ENCODE measurements at places on chromosomes 12 and 14.

DNA sequence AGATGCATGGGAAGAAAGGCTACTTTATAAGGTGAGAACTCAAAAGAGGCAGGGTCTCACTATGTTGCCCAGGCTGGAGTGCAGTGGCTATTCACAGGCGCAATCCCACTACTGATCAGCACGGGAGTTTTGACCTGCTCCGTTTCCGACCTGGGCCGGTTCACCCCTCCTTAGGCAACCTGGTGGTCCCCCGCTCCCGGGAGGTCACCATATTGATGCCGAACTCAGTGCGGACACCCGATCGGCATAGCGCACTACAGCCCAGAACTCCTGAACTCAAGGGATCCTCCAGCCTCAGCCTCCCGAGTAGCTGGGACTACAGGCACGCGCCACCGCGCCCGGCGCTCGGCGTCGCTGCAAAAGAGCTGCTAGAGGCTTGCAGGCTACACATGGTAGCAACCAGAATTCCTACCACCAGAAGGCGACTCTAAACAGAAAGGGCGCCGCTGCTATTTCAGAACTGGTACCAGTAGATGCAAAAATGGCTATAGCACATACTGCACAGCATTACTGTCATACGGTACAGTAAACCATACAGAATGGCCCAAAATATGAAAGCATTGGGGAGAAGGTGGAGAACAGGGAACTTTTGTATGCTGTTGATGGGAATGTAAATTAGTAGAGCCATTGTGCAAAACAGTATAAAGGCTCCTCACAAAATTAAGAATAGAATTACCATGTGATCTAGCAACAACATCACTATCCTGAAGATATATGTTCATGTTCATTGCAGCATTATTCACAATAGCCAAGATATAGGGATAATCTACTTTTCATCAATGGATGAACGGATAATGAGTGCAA, 1.2 kb upstream of the NEMF start:
- DNase-seq = peak; percentile 72

- no peak for DNase-seq
Measured at GRCh38 chr12:92551853-92552397, 150.9 kb upstream of the PLEKHG7 start.

DNA sequence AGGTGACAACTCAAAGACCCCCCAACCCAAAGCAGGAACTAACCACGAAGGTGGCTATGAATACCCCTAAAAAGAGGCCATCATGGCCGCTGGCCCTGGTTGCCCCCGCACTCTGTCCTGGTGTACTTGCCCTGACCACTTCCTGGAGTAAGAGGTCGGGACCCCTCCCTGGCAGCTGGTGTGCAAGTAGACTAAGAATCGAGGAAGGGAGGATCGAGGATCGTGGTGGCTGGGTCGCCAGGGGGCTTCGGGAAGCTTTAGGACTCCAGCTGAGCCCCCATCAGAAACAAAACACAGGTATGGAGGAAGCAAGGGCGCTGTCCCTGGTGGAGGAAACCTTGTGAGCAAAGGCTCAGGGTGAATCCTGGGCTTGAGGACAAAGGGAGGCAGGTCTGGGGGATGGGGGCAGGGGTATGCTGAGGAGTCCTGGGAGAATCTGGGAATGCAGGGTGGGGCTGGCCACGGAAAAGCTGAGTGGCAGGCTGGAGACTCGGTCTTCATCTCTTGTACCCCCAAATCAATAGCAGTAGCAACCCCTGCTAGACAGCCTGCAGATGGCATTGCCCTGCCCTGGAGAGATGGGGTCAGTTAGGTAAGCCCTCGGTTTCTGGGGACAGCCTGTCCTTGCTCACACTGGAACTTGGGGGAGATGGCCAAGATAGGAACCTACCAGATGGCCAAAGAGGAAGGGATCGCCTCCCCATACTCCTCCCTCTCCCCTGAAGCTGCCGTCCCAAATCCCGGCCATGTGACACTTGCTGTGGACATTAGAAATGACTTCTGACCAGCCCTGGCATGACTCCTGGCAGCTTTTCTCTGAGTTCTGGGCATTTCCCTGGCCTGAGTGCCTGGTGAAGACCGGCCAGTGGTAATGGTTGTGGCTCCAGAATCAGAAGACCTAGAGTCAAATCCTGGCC, 45.3 kb upstream of the ESRRB start:
- no peak for DNase-seq

- peak; percentile 43 for DNase-seq
Measured at GRCh38 chr12:50579757-50580267, 75.0 kb downstream of the DIP2B start.

DNA sequence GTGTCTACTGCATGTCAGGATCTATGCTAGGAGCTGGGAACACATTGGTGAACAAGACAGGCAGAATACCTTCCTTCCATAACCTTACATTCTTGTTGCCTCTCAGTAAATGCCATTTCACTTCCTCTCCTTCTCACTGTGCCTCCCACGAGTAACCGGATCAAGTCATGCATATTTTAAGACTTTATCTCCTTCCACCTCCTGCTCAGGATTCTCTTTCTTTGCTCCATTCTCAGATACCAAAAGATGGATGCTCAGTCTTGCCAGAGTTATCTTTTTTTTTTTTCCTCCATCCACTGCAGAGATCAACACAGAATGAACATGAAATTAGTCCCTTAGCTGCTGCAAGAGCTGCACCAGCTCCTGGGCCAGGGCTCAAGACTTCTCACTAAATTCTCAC, 20.0 kb upstream of the APPL2 start:
- DNase-seq = no peak

- no peak for DNase-seq
Measured at GRCh38 chr12:74820324-74820723, 282.7 kb downstream of the ATXN7L3B start.

DNA sequence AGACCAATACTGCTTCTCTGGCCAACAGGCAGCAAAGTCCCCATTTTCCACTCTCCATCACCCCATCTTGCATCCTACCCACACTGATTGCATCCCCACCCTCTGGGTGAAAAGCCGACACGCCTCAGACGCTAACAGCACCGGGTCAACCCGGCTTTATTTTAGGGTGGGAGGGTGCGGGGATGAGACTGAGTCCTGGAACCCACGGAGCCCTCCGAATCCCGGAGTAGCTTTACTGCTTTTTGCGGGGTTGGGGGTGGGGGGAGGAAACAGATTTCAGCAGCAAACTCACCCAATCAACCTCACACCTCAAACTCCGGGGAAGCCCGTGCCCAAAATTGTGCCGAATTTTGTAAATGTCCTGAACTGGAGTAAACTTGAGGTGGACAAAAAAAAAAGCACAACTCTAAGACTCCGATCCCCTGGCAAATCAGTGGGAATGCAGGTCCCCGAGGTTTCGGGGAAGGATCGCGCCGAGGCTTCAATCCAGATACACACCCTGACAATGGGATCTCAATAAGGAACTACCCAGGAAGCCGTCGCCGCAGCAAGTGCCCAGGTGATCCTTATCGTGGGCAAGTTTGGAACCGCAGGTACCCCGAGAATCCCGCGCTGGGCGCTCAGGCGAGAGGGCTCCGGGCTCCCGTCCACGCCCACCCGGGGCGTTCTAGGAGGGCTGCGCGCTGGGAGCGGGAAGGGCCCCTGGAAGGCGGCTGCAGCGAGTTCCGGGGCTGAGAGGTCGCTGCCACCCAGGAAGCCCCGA, 1.1 kb downstream of the GCH1 start:
- DNase-seq = no peak

DNA sequence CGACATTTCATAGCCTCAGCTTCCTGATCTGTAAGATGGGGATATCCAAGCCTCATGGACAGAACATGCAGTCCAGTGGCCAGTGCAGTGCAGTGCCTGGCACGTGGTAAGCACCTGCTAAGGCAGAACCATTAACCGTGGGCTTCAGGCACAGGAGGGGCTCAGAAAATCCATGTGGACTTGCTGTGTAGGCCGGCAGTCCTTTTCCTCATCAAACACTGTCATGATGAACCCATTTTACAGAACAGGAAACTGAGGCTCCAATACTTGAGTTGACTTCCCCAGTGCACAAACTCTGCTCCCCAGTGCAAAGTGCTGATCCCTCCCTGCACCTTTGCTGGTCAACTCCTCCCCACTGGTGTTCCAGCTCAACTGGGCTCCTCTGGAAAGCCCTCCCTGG, 18.0 kb downstream of the TRPV4 start:
- DNase-seq = no peak

DNA sequence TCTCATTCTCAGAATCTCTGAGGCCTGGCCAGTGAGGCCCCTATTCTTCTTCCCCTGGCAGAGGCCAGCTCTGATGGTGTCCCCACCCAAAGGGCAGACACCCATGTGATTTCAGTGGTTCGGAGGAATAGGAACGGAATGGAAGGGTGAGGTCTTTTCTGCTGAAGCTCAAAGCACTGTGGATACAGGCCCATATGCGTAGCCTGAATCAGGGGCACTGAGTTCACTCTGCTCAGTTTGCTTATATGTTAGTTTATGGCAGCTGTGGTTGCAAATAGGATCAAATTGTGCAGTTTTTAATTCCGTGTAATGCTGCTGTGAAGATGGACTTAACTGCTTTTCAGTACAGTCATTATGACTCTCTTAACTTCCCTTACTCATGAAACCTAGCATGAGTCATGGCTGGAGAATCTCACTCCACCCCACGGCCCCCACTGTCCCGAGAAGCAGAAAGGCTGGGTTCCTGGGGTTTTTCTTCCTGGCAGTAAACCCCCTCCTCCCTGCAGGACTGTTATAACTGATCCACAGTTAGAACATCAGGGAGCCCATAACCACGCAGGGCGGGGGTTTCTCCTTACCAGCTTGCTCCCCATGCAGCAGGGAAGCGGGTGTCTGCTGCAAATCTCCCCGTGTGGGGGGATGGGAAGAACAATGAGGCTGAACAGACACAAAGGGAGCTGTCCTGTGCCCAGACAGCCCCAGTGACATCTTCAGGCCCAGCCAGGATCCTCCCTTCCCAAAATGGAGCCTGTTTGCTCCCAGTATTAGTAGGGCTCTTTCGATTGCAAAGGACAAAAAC, 122.7 kb downstream of the SLC38A6 start:
- DNase-seq = peak; percentile 95

GRCh38 chr12:22729957-22730443, 105.0 kb downstream of the ETNK1 start:
- peak; percentile 97 for DNase-seq

GRCh38 chr12:126648074-126648473, 1582.8 kb downstream of the AACS start:
- no peak for DNase-seq

GRCh38 chr14:77709412-77709811, 1.5 kb downstream of the SLIRP start:
- no peak for DNase-seq

DNA sequence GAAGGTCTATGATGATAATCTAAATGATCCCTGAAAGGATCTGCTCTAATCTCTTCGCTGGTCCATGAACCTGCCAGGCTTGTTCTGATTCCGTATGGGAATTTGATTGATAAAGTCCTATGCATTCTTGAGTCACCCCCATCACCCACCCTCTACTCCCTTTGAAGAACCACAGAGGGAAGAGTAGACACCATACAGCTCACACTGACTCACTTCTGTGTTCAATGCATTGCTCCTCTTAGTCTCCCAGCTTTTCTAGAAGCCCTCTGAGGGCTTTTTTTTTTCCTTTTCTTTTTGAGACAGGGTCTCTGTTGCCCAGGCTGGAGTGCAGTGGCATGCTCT, 18.5 kb upstream of the GPRC5A start:
- no peak for DNase-seq

- peak; percentile 11 for DNase-seq
Measured at GRCh38 chr12:92421701-92422100, 276.1 kb upstream of the BTG1 start.

DNA sequence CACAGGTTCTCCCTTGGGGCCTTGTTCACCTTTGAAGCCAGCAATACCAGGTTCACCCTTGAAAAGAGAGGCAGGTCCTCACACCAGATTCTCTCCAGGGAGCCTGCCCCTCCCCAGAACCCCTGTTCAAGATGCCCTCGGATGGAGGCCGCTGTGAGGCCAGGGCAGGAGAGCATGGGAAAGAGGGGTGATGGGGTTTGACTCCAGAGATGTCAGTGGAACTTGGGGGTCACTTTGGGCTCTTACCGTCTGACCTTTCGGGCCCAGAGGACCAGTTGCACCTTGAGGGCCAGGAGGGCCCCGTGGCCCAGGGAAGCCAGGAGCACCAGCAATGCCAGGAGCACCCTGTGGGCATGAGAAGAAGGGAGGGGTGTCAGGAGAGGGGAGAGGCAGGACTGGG, 17.4 kb downstream of the COL2A1 start:
- DNase-seq = no peak

DNA sequence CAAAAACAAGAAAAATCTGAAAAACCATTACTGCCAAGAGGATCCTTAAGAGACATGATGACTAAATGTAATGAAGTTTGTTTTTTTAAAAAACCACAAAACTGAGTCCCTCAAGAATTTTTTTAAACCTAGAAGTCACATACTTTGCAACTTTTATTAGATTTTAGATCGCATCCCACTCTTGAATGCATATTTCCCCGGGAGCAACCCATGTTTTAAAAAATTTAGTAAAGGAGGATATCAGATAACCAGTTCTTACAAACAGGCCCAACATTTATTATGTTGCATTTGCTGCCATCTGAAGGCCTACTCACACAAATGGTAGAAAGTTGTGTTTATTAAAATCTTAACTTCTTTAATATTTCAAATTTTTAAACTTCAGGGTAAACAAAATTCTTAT, 44.3 kb upstream of the CCT2 start:
- DNase-seq = no peak

- no peak for DNase-seq
Measured at GRCh38 chr12:10001171-10001776, 2.4 kb upstream of the CLEC1B start.

- DNase-seq = no peak
Measured at GRCh38 chr12:2756756-2757155, 38.0 kb upstream of the FKBP4 start.

DNA sequence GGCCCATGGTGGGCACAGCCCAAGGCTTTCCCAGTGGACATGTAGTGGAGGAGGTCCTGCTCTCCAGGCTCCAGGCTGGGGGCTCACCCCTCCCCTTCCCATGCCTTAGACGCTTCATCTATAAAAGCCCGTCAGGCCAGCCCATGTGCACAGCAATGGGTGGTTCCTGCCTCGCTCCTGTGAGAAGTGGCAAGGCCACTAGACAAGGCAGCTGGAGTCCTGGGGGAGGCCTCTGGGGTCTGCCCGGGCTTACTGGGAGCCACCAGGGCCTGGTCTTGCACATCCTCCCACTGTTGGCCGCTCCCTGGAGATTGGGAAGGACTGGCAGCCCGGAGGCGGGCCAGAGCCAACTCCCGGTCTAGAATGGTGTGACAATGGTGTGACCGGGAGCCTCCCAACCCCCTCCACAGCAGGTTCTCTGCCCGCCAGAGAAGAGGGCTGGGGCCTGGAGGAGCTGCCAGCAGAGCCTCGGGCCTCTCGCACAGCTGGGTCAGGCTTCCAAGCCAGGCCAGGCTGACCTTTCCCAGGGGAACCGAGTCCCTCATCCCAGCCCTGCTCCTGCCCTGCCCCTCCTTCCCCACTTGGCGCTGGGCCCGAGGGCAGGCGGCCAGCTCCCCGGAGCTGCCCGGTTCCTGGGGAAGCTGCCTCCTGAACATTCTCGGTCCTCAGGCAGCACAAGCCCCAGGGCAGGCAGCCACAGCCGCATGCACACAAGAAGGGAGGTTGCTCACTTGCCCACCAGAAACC, 97.9 kb downstream of the RFLNA start:
- no peak for DNase-seq

- DNase-seq = no peak
Measured at GRCh38 chr12:61267474-61267873, 992.7 kb upstream of the USP15 start.

- no peak for DNase-seq
Measured at GRCh38 chr14:52018252-52018651, 28.9 kb downstream of the RTRAF start.
